IMR-90 (cell line): ENCODE measurements at places on chromosomes 3 and 15. TPM values are rescaled to one million over a fixed set of nuclear protein-coding genes. Genes with fewer than 3 reads are reported as not detected.

The C2CD4B gene
- total RNA-seq: not detected in 2 replicates

The MINAR1 gene
- total RNA-seq: 1.4 and 1.6 TPM in 2 replicates

GRCh38 chr3:134066651-134067530, 37.2 kb upstream of the SLCO2A1 start:
- no peak for DNase-seq

DNA sequence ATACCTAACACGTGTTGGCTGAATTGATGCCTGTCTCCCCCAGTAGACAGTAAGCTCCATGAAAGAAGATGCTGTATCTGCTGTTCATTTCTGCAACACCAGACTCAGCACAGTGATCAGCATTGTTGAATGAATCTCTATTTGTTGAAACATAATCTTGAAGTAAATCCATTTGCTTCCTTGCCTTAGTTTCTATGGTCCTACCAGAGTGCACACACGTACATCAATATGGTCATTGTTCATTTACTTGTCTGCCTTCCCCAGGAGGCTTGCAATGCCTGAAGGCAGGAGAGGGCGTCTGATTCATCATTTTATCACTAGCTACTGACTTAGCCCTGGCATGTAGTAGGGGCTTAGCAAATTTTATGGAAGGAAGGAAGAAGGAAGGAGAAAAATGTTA, 19.2 kb downstream of the RBP2 start:
- no peak for DNase-seq

DNA sequence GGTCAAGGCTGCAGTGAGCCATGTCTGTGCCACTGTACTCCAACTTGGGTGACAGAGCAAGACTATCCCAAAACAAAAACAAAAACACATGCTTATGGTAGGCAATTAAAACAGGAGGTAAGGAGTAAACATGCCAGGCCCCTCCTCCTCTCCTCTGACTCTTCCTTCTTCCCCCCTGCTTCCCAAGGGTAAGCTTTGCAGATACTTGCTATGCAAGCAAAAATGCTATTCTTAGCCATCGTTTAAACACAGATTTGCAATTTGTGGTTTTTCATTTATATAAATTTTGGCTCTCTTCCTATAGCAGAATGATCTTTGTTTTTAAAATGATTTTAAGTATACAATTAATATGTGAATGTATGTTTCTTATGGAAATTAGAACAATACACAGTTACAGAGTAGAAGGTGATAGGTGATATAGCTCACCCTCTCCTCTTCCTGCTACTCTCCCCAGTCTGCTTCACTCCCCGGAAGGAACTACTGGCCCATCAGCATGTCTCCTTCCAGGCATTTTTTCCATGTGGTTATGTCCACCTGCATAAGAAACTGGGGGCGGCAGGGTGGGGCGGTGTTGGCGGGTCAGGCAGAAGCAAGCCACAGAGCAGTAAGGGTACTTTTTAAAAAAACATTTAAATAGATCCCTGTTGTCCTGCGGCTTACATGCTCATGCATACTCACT, 42.1 kb downstream of the IGF1R start:
- DNase-seq: peak; percentile 47
